ENCODE measurements at places on chromosomes 3 and 15. TPM values are rescaled to one million over a fixed set of nuclear protein-coding genes. Genes with fewer than 3 reads are reported as not detected.

ACSBG1 gene
- total RNA-seq: not detected

EXD1 gene
- not detected for total RNA-seq

HLTF gene
- total RNA-seq: 15.0 TPM

SKOR1 gene
- total RNA-seq: 2.0 TPM

SMAD6 gene
- total RNA-seq: 0.09 TPM

MORC1 gene
- total RNA-seq: not detected

ROBO2 gene
- not detected for total RNA-seq

ROPN1 gene
- not detected for total RNA-seq

REC114 gene
- not detected for total RNA-seq

ACAN gene
- total RNA-seq: not detected

KCNAB1 gene
- total RNA-seq: not detected

USP19 gene
- total RNA-seq: 68.6 TPM

IRAK2 gene
- 10.4 TPM for total RNA-seq

PLA2G4D gene
- total RNA-seq: not detected

CCR1 gene
- total RNA-seq: 2.1 TPM

CRYGS gene
- 2.1 TPM for total RNA-seq

PYGO1 gene
- total RNA-seq: not detected

CYP1A2 gene
- total RNA-seq: not detected

DLG1 gene
- 89.0 TPM for total RNA-seq

Measured in natural killer cell (primary cell).